ENCODE measurements at places on chromosomes 16 and 17. TPM values are rescaled to one million over a fixed set of nuclear protein-coding genes. Genes with fewer than 3 reads are reported as not detected.

Gene IL17C
- total RNA-seq: not detected

Gene KCNAB3
- 1.2 TPM for total RNA-seq

Gene PHOSPHO1
- total RNA-seq: 1.6 TPM

Gene GINS2
- 4.9 TPM for total RNA-seq

Gene PPL
- 0.82 TPM for total RNA-seq

Gene PRM2
- not detected for total RNA-seq

GRCh38 chr16:88883117-88883895 is 16.8 kb upstream of the PABPN1L start:
- DNase-seq: no peak

DNA sequence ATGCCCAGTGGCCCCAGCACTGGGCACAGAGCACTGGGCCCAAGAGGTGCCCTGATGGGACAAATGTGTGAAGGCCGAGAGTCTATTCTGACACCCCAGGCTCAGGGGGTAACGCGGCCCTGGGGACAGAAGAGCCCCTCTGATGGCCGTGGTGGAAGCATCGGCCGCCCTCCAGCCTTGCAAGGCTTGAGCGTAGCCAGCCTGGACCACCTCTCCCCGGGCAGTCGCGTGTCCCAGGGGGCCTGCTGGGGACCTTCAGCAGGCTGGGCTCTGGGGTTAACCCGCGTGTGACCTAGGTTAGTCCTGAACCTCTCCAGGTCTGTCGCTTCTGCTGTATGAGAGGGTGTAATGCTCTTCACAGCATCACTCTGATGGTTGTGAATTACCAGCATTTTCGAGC is 40.8 kb downstream of the NOS2 start:
- DNase-seq: no peak

- DNase-seq: no peak
These were observed 6.1 kb downstream of the ZP2 start for GRCh38 chr16:21205303-21205702.

DNA sequence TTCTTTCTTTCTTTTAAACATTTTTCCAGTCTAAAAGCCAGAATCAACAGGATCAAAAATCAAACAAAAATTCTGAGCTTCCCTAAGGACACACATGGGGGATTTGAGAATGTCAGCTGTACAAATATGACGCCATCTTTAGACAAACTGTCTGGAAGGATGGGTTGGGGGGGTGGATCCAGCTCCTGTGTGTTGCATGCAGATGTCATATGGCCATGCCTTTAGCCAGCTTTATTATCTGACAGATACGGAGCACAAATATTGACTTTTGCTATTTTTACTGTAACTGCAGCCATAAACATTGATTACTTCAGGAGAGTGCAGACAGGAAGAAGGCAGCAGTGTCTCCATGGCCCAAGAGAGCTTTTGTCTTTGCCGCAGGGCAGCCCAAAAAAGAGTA is 279.4 kb upstream of the ELAC2 start:
- DNase-seq: no peak

GRCh38 chr17:44221084-44221861 is 1.8 kb upstream of the UBTF start:
- peak; percentile 62 for DNase-seq

DNA sequence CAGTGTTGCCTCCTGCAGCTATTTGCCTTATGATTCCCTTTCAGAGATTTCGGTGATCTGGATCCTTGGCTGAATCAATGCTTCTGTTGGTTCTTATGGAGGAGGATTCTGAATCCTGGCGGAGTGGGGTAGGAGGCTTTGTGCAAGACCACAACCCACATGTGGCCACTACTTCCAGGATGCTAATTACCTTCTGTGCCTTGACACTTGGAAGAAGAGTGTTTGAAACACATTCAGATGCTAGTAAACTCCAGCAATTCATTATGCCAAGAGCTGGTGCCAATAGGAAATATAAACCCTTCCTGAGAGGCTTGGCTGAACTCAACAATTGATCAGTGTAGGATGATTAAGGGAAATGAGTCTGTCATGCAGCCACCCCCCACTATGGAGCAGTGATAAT is 12.1 kb upstream of the NLRP1 start:
- no peak for DNase-seq

GRCh38 chr17:39404542-39405378 is 3.3 kb upstream of the FBXL20 start:
- DNase-seq: no peak

GRCh38 chr16:27822529-27822928 is 241.0 kb downstream of the GSG1L start:
- DNase-seq: no peak

- no peak for DNase-seq
These were observed 65.8 kb upstream of the SMIM36 start for GRCh38 chr17:55576996-55577586.

GRCh38 chr17:50917418-50917743 is 51.2 kb upstream of the TOB1 start:
- no peak for DNase-seq

GRCh38 chr16:54286366-54287130 is at the start of gene IRX3:
TSS of gene IRX3 (minus strand) at chr16:54286787. CDS start at chr16:54286050, 737 bp downstream.
- peak; percentile 46 for DNase-seq

All from frontal cortex (tissue), 4 donors.